ENCODE measurements at places on chromosomes 5 and 9.
A peak's percentile ranks its signal among the peaks of the same experiment; 100 is the strongest.

DNA sequence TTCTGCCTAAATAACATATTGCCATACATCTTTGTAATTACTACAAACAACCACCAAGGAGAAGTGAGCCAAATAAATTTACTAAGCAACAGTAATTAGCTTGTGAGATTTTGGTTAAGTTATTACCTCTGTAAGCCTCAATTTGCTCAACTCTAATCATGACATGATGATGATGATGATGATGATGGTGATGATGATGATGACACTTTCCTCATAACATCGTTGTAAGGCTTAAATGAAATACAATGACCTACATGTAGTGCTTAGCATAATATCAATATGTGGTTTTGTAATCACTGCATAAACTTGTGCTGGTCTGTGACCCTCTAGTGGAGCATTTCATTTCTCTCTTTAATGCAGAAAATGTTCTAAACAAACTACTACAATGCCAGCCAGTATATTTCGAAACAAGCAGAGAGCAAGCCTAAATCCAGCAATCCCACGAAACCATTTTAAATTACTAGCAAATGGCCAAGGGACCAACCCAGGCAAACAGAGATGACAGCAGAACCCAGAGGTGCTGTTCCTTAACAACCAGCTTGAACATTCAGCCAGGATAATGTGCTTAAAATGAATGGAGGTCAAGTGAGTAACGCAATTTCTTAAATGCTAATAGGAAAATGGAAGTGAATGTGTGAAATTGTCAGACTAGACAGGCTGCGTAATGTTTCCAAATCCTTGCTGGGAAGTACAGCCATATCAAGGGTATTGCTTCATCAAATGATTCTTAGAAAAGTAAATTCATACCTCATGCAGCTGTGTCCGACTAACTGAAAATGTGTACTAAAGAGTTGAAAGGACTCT lies 281.9 kb upstream of the PUM3 start:
- DNase-seq = no peak

GRCh38 chr5:142609142-142609541 lies 76.7 kb downstream of the FGF1 start:
- no peak for DNase-seq

DNA sequence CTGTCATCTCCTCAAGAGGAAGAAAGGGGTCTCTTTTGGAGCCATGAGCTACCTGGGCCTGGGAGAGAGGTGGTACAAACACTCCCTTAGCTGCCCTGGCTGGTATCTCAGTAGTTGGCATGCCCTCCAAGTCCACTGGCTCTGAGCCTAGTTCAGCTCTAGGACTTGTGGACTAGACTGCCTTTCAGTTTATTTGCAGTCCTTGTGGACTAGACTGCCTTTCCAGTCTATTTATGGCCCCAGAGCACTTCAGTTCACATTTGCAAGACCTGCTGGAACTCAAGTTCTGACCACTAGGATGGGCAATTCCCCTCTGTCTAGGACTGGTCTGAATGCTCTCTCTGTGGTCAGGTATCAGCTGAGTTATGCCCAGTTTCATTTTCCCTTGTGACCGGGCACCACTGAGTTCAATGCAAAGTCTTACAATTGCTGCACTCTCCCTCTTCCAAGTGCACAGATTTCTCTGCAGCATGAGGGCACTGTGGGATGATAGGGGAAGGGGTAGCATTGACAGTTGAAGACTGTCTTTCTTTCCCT lies 1019.0 kb downstream of the TAF11L14 start:
- no peak for DNase-seq

GRCh38 chr5:177530638-177531037 lies 13.9 kb upstream of the DDX41 start:
- DNase-seq = no peak

DNA sequence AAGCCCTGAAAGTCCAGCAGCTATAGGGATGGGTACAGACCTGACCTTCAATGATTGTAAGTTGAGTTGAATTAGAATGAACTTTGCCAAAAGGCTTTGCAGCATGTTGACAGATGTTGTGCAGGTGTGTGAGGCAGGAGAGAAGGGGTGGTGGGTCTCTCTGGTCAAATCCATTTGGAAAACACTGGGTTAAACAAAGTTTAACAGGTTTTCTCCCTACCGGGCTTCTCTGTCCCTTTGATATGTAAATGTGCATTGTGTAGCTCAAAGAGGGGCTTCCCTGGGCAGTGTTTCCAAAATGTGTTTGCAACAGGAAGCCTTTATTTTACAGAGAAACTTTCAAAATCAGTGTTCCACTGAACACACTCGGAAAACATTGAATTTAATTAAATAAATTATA lies 72.1 kb upstream of the BRINP1 start:
- DNase-seq = no peak

- DNase-seq = peak; percentile 60
These were observed 132.4 kb downstream of the HACD4 start for GRCh38 chr9:20898885-20899554.

DNA sequence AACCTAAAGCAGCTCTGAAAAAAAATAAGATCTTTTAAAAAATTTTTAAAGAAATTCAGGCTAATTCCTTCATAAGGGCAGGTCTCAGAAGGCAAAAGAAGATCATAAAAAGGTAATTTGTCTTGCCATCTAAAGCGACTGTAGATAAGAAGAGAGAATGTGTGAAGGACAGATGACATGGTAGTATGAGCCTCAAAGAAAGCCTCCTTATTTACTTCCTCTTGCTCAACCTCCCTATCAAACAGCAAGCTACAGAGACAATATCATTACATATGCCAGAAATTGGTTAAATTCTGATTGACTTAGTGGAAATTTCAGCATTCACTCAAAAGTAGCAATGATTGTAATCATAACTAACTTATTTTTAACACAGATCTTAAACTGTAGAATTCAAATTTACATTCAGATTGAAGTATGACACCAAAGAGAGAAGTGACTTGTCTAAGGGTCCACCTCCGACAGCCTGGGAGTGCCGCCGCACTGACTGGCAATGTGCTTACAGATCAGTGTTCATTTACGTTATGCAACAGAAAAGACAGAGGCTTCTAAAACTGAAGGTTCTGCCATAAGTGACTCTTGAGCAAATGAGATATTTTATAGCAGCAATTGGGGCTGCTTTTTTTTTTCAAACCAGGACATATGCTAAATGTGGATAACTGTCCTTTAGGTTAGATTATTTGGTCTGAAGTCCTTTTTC lies 132.0 kb downstream of the CEMIP2 start:
- DNase-seq = no peak

GRCh38 chr9:86636519-86636918 lies 282.3 kb upstream of the TUT7 start:
- DNase-seq = no peak
